ENCODE measurements at places on chromosomes 2 and 18.

DNA sequence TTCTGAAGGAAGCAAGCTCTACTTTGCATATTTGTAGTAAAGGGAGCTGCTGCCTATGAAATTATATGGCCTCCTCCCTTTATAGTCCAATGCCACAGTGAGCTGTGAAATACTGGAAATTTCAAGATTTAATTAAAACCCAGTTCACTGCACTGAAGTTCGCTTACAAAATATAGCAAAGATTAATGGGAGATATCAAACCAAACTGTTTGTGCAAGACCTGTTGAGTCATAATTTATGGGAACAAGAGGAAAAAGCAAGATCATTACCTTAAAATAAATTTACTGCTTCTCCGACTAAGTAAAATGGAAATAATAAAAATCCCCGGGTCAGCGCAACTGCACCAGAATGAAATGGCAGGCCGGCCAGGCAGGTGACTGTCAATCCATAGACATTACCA is 215.5 kb upstream of the RAB6C start:
- DNase-seq, result no peak

DNA sequence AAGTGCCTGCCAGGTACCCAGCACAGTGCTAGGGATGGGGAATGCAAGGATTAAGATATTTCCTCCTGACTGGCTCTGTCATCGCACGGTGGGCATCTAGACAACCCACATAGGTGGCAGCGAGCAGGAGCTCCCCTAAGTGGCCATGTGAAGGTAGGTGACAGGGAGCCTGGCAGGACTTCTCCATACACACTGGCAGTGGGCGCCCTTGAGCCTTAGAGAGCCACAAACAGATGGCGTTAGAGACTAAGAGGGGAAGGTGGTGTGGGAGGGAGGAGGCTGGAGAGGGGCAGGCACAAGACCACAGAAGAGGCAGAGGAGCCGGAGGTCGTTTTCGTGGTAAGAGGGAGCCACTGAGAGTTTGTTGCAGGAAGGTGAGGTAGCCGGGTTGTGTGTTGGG is 15.2 kb downstream of the PRELID3A start:
- no peak for DNase-seq

- no peak for DNase-seq
These were observed 132.2 kb downstream of the PIK3C3 start for GRCh38 chr18:42087235-42087634.

- DNase-seq, result peak; percentile 41
These were observed 108.3 kb upstream of the NOSTRIN start for GRCh38 chr2:168694173-168694572.

Data from ovary (tissue), 10 donors.